ENCODE measurements at places on chromosomes 13 and 19. TPM values are rescaled to one million over a fixed set of nuclear protein-coding genes. Genes with fewer than 3 reads are reported as not detected.

ZNF439 gene
- 5.0 TPM for total RNA-seq

KLK14 gene
- not detected for total RNA-seq

HSPB6 gene
- 248 TPM for total RNA-seq

AP2A1 gene
- total RNA-seq = 69.2 TPM

CCDC70 gene
- total RNA-seq = not detected

CHST8 gene
- total RNA-seq = not detected

SIGLEC7 gene
- not detected for total RNA-seq

SMIM44 gene
- not detected for total RNA-seq

Measured in bronchial smooth muscle cell (primary cell).